ENCODE measurements at places on chromosomes 3 and 15.
A peak's percentile ranks its signal among the peaks of the same experiment; 100 is the strongest.

GRCh38 chr15:29952225-29952624 lies 130.0 kb upstream of the TJP1 start:
- DNase-seq, result no peak

DNA sequence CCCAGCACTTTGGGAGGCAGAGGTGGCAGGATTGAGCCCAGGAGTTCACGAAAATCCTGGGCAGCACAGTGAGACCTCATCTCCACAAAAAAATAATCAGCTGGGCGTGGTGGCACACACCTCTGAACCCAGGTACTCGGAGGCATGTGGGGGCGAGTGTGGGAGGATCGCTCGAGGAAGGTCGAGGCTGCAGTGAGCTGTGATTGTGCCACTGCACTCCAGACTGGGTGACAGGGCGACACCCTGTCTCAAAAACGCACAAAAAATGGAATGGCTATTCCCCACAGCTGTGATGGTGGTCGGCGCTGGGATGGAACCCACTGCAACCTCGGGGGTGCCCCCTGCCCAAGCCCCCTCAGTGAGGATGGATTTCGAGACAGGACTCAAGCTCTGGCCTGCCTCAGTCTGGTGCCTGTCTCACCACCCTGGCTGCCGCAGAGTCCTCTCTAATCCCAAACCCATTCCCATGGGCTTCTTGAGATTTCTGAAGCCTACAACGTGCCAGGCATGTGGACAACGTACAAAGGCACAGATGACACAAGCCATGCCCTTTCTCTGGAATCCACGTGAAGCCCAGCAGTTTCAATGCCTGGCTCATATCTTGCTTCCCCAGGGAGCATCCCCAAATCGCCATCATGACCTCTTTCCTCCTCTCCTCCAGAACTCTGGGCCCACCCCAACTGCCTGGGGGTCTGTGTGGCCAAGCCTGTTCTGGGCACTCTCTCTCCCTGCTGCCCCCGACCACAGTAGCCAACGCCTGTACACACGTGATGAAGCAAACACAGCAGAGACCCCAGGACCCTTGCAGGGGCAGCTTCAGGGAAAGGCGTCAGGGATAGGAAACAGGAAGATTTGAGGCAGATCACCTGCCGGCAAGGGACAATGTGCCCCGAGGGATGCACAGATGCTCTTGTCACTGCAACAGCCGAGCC lies 32.4 kb downstream of the ADAMTS17 start:
- no peak for DNase-seq

- DNase-seq, result no peak
Observed at GRCh38 chr3:46947981-46948791, 28.4 kb downstream of the CCDC12 start.

- DNase-seq, result no peak
Observed at GRCh38 chr15:74403991-74404563, 29.7 kb downstream of the SEMA7A start.

DNA sequence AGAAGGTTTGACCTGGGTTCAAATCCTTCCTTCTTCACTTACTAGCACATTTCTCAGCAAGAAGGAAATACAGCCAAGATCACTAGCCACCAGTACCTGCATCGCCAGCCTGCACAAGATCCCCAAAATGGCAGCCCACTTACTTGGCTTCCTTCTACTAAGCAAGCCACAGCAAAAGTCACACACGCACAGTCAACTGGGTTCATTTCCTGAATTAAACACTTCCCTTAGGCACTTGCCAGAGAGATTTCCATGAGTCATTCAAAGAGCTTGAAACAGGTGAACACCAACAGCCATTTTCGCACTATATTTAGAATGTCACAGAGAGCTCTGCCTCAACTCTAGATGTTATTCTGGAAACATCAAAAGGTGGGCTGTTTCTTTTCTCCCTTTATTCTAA lies 42.6 kb downstream of the MGLL start:
- DNase-seq, result no peak

DNA sequence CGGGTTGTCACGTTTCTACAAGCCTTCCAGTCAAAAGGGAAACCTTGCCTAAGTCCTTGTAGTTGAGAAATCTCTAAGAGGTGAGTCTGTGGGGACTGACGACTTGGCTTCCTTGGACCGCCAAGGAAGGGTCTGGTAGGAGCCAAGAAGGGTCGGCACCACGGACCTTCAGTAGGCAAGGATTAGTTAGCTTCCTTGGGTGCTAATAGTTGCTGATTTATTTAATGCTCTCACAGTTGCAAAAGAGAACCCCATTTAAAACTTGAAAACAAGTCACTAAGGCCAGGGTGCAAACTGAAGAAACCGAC lies 361 bp upstream of the LCMT2 start:
- no peak for DNase-seq

GRCh38 chr15:60899322-60899966 lies 329.7 kb downstream of the RORA start:
- DNase-seq, result no peak

- DNase-seq, result no peak
Observed at GRCh38 chr3:107633327-107634098, 110.8 kb downstream of the BBX start.

- no peak for DNase-seq
Observed at GRCh38 chr3:100106531-100107141, 7.7 kb downstream of the FILIP1L start.

- no peak for DNase-seq
Observed at GRCh38 chr15:29457729-29458128, 188.1 kb upstream of the NSMCE3 start.

- no peak for DNase-seq
Observed at GRCh38 chr15:101293122-101293521, 1.9 kb downstream of the SNRPA1 start.

- no peak for DNase-seq
Observed at GRCh38 chr3:83948771-83949170, 1010.0 kb upstream of the CADM2 start.

DNA sequence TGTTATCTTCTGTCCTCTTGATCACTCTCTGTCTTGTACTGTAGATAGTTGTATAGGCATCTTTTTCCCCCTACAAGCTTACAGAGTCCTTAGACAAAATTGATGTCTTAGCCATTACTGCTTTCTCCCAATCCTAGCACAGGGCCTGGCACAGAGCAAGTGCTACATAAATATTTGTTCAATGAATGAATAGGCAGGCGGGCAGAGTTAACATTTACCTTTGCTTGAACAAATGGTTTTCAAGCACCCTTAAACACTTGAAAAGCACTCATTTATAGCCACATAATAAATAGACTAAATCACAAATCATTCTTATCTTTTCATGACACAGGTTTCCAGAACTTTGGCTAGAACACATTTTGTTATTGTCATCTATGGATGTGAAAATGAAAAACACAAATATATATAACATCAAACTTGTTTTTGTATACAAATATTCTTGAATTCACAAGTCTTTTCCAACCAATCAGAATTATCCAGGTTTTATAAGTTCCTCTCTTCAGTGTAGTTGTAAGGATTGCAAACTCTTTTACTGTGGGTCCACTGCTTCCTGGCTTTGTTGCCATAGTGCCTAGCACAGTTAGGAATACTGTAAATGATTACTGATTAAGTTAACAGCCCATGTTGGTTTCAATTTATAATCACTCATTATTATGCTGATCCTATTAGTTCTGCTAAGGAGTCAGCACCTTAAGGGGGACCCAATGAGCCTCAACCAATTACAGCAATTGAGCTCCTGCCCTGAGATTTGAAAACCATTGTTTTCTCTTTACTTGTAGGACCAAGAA lies 61.9 kb downstream of the ISL2 start:
- DNase-seq, result no peak

- peak; percentile 1 for DNase-seq
Observed at GRCh38 chr3:18758047-18758704, 333.0 kb upstream of the SATB1 start.

DNA sequence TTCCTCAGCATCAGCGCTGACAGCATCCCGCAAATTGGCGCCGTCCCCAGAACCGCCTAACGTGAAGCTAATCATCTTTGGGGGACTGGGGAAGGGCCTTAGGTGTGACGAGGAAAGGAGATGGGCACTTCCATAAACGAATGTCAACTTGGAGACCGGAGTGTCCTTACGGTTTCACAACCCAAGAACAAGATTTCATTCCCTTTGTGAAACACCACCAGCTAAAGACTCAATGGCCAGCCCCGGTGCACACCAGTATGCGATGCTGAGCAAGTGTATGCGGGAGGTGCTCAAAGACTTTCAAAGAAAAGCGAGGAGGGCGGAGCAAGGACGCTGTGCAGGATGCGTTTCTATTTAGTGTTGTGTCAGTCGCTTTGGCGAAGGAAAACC lies 759 bp upstream of the TTBK2 start:
- no peak for DNase-seq

- no peak for DNase-seq
Observed at GRCh38 chr15:34013746-34014145, 25.3 kb downstream of the AVEN start.

DNA sequence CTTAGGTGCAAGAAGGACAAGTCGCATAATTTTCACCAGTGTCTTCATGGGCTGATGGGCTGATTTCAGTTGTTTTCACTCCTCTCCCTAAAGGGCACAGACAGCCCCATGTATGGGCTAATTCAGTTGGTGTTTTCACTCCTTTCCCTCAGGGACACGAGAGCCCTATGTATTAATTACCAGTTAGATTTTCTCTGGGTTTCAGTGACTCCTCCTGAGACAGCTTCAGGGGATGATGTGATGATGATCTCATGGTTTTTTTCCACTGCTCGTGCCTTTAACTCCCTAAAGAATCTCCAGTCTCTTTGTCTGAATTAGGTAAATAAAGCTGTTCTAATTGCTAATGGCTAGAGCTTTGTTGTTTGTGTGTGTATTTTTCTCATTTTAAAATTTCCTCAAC lies 9.9 kb downstream of the RAMAC start:
- no peak for DNase-seq

- no peak for DNase-seq
Observed at GRCh38 chr3:104612218-104612617, 754.5 kb upstream of the ALCAM start.

- DNase-seq, result no peak
Observed at GRCh38 chr15:63491116-63491827, 13.1 kb upstream of the USP3 start.

Data from DMS 273 treated with DMSO at 0.1 percent for 48 hours (cell line).